ENCODE measurements at places on chromosomes 3 and 15.

GRCh38 chr15:44394062-44394461 is 33.4 kb upstream of the CTDSPL2 start:
- DNase-seq = no peak

GRCh38 chr15:56371495-56372147 is 6.4 kb downstream of the TEX9 start:
- no peak for DNase-seq

- DNase-seq = no peak
These were observed 859 bp downstream of the RORA start for GRCh38 chr15:61227950-61228936.

DNA sequence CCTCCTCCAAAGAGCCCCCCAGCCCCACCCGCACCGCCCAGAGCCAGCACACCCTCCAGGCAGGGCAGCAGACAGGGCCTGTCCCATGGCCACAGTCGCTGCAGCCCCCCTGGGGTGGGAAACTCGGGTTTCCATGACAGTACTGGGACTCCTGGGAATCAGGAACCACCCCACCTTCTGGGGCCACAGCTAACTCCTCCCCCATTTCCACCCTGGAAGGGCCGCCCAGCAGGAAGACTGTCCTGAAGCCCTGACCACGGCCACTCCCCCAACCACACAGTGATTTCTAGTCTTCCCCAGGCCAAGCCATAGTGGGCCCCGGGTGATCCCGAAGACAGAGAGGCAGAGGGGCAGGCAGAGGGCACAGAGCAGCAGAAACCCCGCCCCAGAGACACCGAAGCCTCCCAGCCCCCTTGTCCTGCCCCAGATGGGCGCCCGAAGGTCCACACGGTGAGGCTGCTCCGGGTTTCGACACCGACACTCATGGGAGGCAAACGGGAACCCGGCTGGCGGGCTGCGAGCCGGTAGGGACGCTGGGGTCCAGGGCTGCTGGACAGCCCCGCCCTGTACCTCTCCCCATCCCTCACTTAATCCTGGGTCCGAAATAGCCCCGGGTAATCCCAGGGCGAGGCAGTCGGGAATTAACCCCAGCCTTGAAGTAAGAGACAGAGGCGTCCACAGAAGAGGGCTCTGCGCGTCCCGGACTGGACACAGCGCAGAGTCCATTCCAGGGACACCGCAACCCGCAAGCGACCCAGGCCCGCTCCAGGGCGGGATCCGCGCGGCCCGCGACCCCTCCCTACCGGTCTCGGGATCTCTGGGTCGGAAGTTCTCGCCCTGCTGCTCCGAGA is 138.4 kb downstream of the NUP210 start:
- no peak for DNase-seq

DNA sequence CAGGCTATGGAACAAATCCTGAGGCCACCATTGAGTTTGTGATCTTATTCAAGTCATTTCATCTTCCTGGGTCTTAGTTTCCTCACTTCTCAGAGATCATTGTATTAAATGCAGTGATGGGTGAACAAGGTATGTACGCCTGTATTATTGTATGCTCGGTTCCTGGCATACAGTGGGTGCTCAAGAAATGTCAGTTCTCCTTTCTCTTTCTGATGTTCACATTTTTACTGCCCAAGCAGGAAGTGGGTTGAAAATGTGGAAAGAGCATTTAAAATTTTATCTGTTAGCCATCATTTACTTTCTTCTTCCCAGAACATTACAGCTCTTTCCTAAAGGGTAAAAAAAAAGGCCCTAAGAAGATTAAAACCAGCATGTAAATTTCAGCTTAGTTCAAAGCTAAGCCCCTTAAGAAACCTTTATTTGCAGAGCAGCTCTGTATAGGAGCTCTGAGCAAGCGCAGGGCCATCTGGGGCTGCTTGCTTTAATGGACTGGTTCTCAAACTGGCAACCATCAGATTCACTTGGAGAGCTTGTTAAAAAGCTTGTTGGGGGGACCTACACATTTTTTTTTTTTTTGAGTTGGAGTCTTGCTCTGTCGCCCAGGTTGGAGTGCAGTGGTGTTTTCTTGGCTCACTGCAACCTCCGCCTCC is 179.4 kb downstream of the CHST2 start:
- DNase-seq = no peak

GRCh38 chr3:46423588-46423987 is 16.5 kb downstream of the CCRL2 start:
- no peak for DNase-seq

DNA sequence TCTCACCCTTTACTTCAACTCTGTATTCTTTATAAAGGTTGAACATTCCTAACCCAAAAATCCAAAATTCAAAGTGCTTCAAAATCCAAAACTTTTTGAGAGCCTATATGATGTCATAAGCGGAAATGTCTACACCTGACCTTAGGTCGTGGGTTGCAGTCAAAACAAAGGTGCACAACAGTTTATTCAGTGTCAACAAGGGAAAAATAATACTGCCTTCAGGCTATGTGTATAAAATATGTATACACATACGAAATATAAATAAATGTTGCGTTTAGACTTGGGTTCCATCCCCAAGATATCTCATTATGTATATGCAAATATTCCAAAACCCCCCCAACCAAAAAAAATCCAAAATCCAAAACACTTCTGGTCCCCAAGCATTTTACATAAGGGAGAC is 90.9 kb downstream of the STAG1 start:
- DNase-seq = no peak

DNA sequence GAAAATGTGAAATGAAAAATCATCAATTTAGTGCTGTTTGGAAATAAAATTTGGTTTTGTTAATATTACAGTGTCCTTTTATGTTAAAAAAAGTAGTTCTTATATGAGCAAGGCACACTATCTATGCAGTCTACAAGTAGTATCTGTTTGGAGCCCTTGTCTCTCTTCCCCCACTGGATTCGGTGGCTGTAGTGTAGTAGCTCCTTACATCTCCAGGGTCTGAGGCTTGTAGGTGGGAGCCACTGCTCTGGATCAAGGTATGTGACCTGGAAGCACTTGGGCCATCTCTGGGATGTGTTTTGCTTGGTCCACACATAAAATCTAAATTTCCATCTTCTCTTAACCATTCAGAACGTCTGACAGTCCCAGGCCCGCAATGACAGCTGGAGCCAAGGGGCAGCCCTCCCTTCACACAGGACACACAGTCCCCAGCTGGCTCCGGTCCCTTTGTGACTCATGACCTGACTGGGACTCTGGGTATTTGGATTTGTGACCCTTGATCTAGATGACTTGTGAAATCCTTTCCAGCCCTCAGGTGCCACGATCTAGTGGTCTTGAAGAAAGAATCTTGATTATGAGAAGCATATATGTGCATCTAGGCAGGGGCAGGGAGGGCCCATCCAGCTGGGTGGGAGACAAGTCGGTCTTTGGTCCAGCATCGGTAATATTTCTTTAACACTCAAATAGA is 80.0 kb downstream of the USP13 start:
- DNase-seq = no peak

GRCh38 chr3:73556520-73557372 is 68.0 kb downstream of the PDZRN3 start:
- no peak for DNase-seq

DNA sequence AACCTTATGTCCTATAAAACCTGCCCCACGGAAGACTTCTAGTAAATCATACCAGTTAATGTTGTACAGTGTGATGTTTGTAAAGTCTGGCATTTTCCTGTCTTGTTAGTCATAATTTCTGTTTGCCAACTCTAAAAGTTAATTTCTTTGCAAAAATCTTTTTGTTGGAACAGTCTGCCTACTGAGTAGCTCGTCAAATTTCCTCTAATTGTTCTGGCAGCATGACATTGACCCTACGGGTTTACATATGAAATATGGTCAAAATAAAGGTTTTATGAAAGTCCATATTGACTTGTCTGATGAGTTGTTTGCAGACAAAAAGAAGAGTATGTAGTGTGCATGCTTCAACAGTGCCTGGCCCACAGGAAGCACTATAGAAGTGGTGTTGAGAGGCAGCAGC is 79.8 kb upstream of the SOX2 start:
- DNase-seq = no peak

All from thoracic aorta (tissue), 2 donors.